B cell (primary cell): ENCODE measurements at places on chromosomes 7 and 10. TPM values are rescaled to one million over a fixed set of nuclear protein-coding genes. Genes with fewer than 3 reads are reported as not detected.

GRCh38 chr10:5776136-5776880 lies 36.9 kb downstream of the GDI2 start:
- H3K4me1 ChIP-seq = peaks cover 28% of the 10 kb centered on the region
- H3K27me3 ChIP-seq = no peaks in the 10 kb centered on the region
- peak overlapping the region; percentile 47 for H3K27ac ChIP-seq
- DNase-seq = no peak
- H3K36me3 ChIP-seq = no peaks in the 10 kb centered on the region

DNA sequence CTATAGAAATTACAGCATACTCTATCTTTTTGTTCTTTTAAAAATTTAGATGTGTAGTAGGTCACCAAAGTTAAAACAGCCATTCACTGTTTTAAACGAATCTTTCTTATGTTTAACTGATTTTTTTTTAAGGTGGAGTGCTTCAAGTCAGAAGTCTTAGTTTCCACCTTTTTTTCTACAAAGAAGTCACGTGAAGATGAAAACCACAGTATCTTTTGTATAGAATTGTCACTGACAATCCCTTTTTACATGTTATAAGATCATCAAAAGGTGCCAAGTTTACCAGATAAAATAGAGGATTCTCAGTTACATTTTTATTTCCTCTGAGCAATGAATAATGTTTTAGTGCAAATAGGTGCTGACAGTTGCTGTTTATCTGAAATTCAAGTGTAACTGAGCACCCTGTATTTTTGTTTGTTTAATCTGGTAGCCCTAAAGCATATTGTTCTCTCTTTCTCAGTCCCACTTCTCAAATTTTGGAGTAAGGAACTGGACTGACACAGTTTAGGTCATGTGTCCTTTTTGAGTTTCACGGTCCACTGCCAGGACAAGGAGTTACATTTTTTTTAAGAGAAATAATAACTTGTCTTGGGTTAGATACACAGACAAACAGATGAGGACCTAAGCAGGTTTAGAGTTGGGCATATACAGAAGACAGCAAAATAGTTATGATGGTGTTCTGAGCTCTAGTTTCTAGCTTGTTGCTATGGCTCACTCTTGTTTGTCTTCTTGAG lies 233.2 kb upstream of the MBL2 start:
- H3K27ac ChIP-seq = no peak overlapping the region
- H3K4me3 ChIP-seq = no peak overlapping the region
- DNase-seq = no peak
- no peaks in the 10 kb centered on the region for H3K4me1 ChIP-seq
- H3K36me3 ChIP-seq = no peaks in the 10 kb centered on the region
- no peaks in the 10 kb centered on the region for H3K27me3 ChIP-seq

- no peaks in the 10 kb centered on the region for H3K4me1 ChIP-seq
- no peak overlapping the region for H3K4me3 ChIP-seq
- H3K27ac ChIP-seq = no peak overlapping the region
- H3K36me3 ChIP-seq = no peaks in the 10 kb centered on the region
- no peak for DNase-seq
These were observed 96.9 kb downstream of the IQUB start for GRCh38 chr7:123437447-123437995.

Gene TRIM56
- total RNA-seq = 76.1 and 85.7 TPM in 2 replicates

Gene NPSR1
- not detected in 2 replicates for total RNA-seq

DNA sequence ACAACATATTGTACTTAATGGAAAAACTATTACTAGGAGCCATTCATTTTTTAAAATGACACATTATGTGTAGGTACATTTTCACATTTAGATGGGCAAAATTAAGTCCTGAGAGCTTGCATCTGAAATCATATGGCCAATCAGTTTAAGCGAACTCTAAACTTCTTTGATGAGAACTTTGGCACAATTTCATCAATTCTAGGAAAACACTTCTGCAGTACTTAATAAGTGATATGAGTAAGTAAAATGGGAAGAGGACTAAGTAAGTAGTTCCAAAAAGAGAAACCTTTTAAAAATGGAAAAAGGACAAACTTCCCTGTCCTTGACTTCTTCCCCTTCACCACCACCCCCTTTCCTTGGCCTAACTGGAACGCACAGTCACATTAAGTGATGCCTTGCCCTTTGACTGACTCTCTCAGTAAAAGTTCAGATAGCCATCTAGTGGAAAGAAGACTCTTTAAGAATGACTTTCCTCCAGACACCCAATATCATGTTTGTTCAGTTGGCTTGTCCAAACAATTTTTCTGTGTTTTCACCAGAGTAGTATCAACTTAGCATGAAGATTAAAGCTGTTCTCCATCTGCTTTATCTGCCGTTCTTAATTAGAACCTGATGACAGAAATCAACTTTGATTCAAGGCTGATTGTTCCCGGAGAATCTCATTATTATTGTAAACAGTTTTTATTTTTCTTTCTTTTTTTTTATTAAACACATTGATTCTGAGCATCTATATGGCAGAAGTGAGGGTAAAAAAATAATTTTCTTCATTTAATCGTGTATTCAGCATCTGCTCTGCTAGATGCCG lies 45.1 kb downstream of the CNNM2 start:
- H3K36me3 ChIP-seq = no peaks in the 10 kb centered on the region
- H3K27me3 ChIP-seq = no peaks in the 10 kb centered on the region
- no peak overlapping the region for H3K4me3 ChIP-seq

Gene LIPM
- not detected in 2 replicates for total RNA-seq

- H3K27me3 ChIP-seq = no peaks in the 10 kb centered on the region
- no peak for DNase-seq
- H3K4me3 ChIP-seq = no peak overlapping the region
- no peaks in the 10 kb centered on the region for H3K4me1 ChIP-seq
- no peak overlapping the region for H3K27ac ChIP-seq
- no peaks in the 10 kb centered on the region for H3K36me3 ChIP-seq
These were observed 8.6 kb downstream of the ZNF467 start for GRCh38 chr7:149764481-149765398.

DNA sequence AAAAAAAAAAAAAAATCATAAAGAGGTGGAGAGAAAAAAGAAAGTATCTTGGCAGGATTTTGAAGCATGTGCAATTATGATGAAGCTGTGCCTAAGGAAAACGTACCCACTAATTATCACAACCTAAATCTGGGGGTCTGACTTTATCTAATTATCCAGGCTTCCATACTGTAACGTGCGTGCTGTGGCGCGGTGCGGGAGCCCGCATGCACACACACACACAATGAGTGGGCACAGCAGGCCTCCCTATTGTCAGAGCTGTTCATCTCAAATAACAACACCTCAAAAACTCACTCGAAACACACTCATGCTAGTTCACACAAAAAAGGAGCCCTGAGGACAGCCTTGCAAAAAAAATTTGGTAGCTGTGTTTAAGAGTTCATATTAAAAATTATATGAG lies 31.9 kb downstream of the BEND7 start:
- H3K36me3 ChIP-seq = no peaks in the 10 kb centered on the region
- no peaks in the 10 kb centered on the region for H3K4me1 ChIP-seq
- H3K27me3 ChIP-seq = no peaks in the 10 kb centered on the region
- H3K27ac ChIP-seq = no peak overlapping the region
- H3K4me3 ChIP-seq = no peak overlapping the region
- DNase-seq = no peak

GRCh38 chr7:54397836-54398612 lies 144.2 kb upstream of the VSTM2A start:
- H3K27ac ChIP-seq = no peak overlapping the region
- no peaks in the 10 kb centered on the region for H3K27me3 ChIP-seq
- H3K4me1 ChIP-seq = no peaks in the 10 kb centered on the region
- no peak for DNase-seq
- no peak overlapping the region for H3K4me3 ChIP-seq
- H3K36me3 ChIP-seq = no peaks in the 10 kb centered on the region
